Activated CD8-positive, alpha-beta memory T cell treated with anti-CD3 and anti-CD28 coated beads, Interleukin-2, amount 50 U/mL, for 48 hours (primary cell): ENCODE measurements at places on chromosomes 16 and 17.

DNA sequence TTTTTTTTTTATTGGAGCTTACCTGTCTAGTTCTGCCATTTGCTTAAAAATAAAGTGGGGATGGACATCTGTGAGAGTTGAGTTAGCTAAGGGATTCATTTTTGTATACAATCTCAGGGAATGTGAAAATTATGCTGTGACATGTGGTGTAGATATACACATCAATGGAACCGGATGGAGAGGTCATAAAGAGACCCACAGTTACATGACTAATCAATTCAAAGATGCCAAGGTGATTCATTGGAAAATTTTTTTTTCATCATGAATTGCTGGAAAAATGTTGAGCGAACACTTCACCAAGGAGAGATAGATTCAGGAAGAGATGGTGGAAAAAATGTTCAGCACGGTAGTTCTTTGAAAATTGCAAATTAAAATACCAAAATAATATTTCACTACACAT is 605.4 kb upstream of the KIF2B start:
- DNase-seq = no peak

GRCh38 chr16:46632778-46633733 is 11.9 kb upstream of the SHCBP1 start:
- no peak for DNase-seq

DNA sequence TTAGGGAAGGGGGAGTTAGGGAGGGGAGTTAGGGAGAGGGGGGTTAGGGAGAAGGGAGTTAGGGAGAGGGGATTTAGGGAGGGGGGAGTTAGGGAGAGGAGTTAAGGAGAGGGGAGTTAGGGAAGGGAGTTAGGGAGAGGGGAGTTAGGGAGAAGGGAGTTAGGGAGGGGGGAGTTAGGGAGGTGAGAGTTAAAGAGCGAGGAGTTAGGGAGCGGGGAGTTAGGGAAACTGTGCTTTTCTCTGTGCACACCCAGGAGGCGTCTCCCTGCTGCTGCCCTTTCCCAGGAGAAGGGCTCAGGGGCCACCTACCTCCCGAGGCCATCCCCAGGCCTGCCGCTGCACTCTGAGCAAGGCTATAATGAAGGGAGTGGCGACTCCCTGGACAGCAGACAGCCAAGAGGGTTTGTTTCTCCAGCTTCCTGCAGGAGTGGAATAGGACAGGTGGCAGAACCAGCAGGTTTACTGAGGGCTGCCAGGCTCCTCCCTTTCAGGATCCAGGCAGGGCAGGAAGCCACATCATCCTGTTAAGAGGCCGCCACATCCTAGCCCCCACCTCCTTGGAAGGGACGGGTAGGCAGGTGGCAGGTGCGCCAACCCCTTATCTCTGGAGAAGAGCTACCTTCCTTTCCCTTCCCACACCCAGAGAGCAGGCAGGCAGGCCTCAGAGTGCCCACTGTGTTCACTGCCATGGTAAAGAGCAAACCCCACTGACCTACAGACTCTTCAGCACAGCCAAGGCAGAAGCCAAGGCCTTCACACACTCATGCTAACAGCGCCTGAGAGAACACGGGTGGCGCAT is 4.3 kb downstream of the CANT1 start:
- peak; percentile 50 for DNase-seq

DNA sequence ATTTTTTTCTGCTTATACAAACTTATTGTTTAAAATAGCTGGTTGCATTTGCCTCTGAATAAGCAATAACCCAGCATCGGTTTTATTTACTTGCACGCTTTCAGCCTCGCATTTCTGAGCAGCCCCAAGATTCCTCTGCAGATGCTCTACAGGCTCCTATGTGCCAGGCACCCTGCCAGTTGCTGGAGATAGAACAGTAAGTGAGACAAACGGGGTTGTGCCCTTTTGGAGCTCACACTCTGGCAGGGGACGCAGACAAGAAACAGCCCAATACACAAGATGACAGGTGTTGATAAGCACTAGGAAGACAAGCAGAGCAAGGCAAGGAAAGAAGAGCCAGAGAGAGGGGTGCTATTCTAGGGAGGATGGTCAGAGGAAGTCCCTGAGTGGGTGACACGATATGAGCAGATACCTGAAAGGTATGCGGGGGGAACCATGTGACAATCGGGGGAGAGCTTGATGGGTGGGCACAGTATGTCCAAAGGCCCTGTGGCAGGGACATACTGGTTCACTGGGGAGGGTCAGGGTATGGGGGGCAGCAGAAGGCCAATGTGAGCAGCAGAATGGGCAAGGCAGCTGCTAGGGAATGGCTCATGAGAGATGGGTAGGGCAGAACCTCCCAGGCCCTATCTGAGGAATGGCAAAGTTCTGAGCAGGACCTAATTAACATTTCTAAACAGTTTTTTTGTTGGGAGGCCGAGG is 18.7 kb upstream of the ADORA2B start:
- no peak for DNase-seq

DNA sequence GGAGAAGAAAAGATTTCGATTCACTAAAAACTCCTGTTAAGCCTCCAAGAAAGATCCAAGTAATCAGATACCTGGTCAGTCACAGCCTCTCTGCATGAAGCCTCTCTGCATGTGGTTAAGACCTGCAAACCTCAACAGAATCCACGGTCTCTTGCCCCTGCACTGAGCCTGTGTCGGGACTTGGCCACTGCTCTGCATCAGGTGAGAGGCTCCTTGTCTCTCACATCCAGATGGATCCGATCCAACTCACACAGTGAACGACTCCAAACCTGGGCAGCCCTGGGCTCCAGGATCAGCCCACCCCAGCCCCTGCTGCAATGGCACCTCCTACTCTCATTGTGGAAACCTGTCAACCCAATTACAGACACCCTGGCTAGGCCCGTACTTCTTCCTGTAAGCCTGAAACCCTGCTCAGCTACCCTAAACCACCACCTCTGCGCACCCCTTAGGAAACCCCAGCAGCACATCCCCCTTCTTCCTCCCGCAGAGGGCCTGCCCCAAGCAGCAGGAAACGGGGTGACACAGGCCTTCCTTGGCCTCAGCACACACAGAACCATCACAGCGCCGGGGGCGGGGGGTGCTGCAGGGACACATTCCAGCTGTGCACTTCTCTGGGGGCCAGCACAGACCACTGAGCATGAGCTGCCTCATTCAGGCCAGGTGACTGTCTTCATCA is 129.5 kb downstream of the ANKRD11 start:
- peak; percentile 87 for DNase-seq

- DNase-seq = no peak
Measured at GRCh38 chr16:22664561-22664997, 149.4 kb upstream of the HS3ST2 start.

GRCh38 chr16:56203052-56203451 is 11.8 kb downstream of the GNAO1 start:
- DNase-seq = peak; percentile 65

DNA sequence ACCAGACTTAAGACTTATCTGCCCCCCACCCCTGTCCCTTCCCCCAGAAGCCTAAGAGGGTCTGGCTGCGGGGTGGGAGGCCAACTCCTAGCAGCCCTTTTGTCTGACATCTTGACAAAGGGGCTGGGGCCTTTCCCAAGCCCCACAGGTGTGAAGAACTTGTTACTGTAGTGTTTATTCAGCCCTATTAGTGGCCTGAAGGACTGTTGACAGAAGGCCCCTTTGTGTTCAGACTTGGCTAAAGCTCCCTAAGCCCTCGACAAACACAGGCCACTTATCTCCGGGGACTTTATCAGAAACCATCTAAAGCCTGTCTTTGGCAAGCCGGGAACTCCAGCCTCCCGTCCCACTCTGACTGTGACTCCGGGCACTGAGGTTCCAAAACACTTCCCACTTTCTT is 129.8 kb downstream of the NTN1 start:
- DNase-seq = no peak

- DNase-seq = no peak
Measured at GRCh38 chr16:55613613-55614335, 42.0 kb upstream of the SLC6A2 start.

GRCh38 chr16:88900662-88901052 is 34.2 kb upstream of the PABPN1L start:
- no peak for DNase-seq

DNA sequence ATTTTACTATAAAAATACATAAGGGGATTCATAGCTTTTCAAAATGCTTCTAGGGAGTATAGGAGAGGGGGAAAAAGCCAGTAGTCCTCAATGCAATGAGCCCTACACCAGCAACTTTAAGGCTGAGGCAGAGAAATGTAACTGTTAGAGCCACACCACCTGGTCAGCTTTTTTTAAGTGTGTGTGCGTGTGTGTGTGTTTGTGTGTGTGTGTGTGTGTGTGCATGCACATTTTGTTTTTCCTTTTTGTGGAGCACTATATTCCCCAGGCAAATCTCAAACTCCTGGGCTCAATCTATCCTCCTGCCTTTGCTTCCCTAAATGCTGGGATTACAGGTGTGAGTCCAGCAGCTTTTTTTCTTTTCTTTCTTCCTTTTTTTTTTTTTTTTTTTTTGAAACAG is 2.3 kb upstream of the MEIOC start:
- DNase-seq = no peak

- no peak for DNase-seq
Measured at GRCh38 chr17:54976316-54976715, 7.8 kb downstream of the STXBP4 start.

DNA sequence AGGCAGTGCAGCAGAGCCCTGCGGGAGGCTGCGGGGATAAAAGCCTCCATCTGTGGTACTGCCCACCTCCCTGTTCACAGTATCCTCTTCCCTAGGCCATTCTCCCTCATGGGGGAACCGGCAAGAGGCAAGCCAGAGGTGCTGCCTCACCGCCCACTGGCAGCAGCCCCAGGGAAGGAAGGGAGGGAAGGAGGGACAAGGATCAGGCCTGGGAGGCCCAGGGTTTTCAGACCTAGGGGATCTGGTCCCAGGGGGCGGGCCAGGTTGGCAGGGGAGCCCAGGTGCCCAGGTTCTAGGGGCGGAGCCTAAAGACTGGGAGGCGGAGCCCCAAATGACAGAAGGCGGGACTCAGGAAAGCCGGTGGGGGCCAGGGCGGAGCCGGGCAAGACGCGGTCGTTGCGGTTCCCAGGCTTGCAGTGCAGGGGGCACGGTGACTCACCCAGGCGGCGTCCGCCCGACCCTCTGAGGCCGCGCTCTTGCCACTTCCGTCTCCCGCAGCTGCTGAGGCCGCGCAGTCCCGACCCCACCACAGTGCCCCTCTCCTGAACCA is 3.0 kb upstream of the MTMR4 start:
- DNase-seq = no peak

- no peak for DNase-seq
Measured at GRCh38 chr16:5502467-5502869, 404.9 kb upstream of the EEF2KMT start.

GRCh38 chr16:78903843-78904242 is 696.7 kb downstream of the MAF start:
- DNase-seq = no peak

- DNase-seq = no peak
Measured at GRCh38 chr16:20928774-20929411, 28.3 kb downstream of the LYRM1 start.

DNA sequence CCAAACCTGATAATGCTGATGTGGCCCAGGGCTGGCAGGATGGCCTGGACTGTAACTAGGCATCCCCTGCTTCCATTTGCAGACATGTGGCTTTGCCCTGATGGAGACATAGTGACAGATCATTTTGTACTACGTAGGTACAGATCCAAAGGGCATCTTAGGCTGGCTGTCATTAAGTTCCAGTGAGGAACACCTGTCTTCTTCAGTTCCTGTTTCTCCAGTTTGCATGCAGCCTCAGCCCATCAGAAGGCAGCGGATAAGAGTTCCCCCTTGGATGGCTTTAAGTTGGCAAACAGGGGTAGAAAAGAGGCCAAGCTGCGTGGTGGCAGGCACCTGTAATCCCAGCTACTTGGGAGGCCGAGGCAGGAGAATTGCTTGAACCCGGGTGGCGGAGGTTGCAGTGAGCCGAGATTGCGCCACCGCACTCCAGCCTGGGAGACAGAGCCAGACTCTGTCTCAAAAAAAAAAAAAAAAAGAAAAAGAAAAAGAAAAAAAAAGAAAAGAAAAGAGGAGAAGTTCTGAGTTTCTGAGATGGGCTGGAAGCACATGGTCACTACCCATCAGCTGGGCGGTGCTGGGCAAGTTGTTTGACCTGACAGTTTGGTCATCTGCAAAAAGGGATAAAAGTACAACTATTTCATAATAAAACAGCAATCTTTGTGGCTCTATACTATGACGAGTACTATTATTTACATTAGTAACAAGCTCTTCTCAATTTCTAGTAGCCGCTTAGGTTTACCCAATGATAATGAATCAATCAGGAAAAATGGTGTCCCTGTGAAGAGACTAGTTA is 42.7 kb downstream of the CPPED1 start:
- DNase-seq = no peak

DNA sequence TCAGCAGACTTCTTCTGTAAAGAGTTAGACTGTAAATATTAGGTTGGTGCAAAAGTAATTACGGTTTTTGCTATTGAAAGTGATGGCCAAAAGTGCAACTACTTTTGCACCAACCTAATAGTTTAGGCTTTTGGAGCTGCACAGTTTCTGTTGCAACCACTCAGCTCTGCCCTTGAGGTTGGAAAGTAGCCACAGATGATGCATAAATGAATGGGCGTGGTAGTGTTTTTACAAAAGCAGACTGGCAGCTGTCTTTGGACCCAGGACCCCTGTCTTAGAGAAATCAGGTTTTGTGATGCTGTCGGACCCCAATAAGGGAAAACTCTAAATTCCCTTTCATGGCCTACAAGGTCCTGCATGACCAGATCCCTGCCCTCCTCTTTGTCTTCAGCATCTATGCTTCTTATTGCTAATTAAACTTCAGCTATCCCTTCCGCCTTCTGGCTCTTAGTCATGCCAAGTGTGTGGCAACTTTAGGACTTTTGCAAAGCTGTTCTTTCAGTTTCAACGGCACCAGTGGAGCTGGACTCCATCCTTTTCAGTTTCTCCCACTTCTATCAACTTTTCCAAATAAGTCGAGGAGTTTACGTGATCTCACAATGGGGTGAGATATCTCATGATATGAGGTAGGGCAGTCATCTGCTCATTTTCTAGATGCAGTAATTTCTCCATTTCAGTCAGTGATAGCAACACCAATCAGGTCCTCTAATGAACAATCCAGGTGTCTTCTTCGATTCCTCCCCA is 232.3 kb downstream of the XYLT1 start:
- DNase-seq = no peak

DNA sequence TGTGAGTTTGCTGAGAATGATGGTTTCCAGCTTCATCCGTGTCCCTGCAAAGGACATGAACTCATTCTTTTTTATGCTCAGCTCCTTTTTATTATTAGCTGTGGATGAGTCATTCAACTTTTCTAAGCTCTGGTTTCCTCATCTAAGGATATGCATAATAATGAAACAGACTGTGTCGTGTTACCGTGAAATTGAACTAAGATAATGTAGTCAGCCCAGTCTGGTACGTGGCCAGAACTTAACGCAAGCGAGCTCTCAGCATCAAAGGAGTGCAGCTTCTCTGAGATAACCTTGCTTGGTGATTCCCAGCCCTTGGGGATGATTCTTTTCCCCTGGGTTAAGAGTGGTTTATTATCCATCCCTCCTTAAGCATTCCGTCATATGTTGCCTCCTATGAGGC is 454.3 kb upstream of the EEF2KMT start:
- no peak for DNase-seq

GRCh38 chr16:10367616-10368188 is 18.2 kb upstream of the ATF7IP2 start:
- DNase-seq = no peak

GRCh38 chr17:47675380-47676198 is 18.4 kb upstream of the TBKBP1 start:
- DNase-seq = no peak

GRCh38 chr17:5562661-5563360 is 21.5 kb downstream of the NLRP1 start:
- no peak for DNase-seq
